ENCODE measurements at places on chromosomes 4 and X.

DNA sequence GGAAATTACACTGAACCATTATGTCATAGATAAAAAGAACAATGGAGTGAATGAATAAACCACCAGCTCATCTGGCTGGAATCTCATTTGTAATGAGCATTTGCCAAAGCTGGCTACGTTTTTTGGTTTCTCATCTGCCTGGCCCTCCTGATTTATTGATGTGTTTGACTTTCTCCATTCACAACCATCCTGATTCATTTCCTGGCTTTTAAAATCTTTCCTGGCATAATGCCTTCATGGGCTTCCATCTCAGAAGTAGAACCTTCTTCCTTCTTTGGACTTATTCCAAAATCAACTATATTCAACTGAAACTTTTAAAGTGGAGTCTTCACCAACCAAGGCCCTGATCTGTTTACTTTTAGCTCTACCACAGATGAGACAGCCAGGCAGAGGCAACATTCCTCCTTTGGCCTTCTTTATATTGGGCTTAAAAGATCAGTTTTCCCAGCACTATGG lies 36.0 kb upstream of the ARSJ start:
- no peak for DNase-seq

GRCh38 chrX:107484002-107484726 lies 34.7 kb downstream of the FRMPD3 start:
- DNase-seq = no peak

DNA sequence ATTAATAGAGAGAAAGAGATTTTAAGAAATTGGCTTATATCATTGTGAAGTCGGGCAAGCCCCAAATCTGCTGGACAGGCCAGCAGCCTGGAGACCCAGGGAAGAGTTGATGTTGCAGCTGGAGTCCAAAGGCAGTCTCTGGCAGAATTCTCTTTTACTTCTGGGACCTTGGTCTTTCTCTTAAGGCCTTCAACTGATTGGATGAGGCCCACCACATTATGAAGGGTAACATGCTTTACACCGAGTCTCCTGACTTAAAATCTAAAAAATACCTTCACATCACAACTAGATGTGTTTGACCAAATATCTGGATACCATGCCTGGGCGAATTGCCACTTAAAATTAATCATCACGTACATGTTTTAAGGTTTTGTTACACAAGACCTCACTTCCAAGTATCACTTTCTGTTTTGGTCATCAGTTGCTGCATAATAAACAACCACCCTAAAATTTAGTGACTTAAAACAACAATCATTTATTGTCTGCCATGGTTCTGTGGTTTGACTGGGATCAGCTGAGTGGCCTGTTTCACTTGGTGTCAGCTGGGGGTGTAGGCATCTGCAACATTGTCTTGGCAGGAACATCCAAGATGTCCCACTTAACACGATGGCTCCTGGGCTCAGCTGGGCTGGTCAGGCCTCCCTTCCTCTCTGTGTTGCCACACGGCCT lies 3.4 kb downstream of the CD38 start:
- no peak for DNase-seq

DNA sequence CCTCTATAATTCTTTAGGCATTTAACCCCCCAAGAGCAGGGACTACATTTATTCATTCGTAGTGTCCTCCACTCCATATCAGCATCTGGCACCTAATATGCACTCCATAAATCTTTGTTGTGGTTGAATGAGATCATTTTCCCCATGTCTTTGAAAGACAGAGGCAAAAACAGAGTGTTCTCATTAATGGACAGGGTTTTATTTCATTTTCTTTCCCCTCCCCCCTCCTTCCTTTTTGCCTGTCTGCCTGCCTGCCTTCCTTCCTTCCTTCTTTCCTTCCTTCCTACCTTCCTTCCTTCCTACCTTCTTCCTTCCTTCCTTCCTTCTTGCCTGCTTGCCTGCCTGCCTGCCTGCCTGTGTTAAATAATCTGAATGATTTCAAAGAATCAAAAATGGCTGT lies 83.2 kb downstream of the SHROOM3 start:
- no peak for DNase-seq

GRCh38 chr4:25815586-25815985 lies 47.2 kb downstream of the SEL1L3 start:
- DNase-seq = no peak

DNA sequence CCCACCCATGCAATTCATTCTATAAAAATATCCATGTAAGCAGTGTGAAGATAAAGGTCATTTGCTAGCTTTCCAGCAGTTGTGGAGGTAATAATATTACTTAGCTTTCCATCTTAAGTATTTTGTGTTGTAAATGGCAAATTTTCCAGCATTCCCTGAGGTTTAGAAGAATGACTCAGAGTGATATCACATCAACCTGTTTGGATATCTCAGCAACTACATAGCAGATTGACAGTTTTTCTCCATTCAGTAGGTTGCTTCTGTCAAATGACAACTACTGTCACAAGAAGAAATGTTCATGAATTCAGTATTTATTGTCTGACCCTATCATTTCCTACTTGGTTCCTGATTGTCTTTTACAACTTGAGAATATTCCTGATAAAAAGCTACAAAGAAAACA lies 434.9 kb upstream of the GALNTL6 start:
- DNase-seq = no peak

GRCh38 chrX:119745283-119745848 lies 13.0 kb upstream of the SOWAHD start:
- no peak for DNase-seq

DNA sequence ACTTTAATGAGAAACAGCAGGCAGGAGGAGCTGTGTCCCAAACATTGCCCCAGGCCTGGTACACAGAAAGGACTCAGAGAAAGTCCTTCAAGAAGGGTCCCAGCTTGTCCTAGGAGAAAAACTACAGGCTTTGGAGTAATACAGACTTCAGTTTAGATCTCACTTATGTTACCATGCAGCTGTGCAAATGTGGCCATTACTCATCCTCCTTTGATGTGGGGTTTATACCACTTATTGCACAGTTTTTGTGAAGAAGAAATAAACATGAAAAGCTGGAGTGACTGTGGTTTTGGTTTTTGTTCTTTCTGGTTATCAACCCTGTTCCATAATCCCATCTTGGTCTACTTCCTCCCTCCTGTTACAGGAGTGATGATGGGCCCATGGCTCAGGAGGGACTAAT lies 8.1 kb upstream of the CYTL1 start:
- no peak for DNase-seq

- DNase-seq = no peak
Measured at GRCh38 chrX:63581398-63581797, 203.6 kb downstream of the ARHGEF9 start.

- DNase-seq = no peak
Measured at GRCh38 chr4:13992975-13993520, 365.5 kb upstream of the BOD1L1 start.

- DNase-seq = no peak
Measured at GRCh38 chr4:103845075-103845474, 125.3 kb upstream of the TACR3 start.

DNA sequence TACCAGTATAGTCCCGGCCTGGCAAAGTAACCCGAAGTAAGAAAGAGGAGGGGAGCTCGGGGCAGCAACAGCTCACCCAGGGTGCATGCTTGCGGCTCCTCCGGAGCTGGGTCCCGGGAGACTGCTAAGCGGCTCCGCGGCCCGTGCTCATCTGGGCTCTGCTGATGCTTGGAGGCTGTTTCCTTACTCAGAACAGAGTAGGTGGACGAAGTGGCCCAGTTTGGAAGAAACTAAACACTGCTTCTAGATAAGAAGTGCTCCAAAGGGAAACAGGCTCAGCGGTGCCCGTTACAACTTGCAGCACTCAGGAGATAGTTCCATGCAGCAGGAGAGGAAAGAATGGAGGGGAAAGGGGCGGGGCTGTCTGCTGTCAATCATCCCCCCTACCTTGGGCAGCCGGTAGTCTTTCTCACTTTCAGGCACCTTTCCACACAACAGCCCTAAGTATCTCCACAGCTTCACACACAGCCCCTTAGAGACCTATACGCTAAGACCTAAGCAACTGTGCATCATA lies at the start of gene COL4A6:
COL4A6 (minus strand) TSS at position 313 of the 514 bp plus-strand sequence; CDS start at position 87, 226 bp downstream.
- no peak for DNase-seq

DNA sequence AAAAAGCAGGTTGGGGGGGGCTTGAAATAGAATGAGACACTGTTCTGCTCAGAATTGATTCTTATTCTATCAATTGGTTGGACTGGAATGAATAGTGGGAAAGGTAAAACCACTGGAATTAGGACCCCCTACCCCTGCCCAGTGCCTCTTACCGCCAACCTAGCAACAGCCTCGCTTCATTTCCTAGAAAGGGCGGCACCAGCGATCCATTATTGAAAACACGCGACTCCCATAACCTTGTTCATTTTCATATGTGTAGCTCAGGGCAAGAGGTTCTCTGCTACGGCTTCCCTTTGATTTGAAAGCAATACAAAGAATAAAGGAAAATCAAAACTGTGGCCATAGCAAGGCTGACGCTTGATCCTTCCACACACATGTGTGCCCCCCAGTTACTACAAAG lies 33.7 kb downstream of the IDS start:
- no peak for DNase-seq

- no peak for DNase-seq
Measured at GRCh38 chrX:140346729-140347128, 158.1 kb downstream of the SOX3 start.

DNA sequence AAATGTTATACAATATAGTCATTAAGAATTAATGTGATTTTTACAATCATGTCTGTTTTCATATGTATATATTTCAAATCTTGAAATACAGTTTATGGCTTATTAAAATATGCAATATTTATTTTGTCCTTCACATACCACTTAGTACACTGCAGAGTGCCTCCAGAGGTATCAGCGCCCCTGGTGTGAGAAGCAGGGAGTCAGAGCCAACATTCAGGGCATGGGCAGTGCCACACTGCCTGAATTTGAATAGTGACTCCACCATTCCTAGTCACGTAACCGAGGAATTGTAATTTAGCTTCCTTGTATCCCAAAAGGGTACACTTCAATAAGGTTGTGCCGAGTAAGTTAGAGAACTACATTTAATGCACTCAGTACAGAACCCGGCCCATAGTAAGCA lies 4.3 kb upstream of the C4orf54 start:
- DNase-seq = no peak

DNA sequence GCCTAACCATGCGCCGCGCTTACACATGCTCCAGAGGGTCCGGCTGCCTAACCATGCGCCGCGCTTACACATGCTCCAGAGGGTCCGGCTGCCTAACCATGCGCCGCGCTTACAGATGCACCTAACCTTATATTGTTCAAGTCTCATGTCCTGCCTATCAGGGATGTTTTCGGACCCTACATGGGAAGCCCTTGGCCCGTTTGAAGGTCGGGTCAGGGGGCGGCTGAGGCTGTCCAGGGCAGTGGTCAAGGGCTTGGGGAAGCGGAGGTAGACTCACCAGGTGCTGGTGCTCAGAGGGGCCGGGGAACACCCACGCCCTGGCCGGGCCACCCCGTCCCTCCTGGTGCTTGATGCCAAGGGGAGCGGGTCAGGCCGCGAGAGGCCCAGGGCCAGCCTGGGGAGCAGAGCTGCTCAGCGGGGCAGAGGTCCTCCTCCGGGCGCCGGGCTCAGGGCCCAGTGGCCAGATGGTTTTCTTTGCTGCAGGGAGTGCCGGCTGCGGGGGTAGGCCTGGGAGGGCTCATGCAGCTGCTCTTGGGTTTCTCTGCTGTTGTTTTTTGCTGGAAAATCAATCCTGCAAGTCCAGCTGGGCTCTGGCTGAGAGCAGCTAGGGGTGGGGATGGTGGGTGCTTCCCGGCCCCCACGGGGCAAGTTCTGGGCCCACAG lies 35.4 kb upstream of the SPON2 start:
- no peak for DNase-seq

GRCh38 chr4:97770222-97770621 lies 373.1 kb downstream of the STPG2 start:
- DNase-seq = no peak

DNA sequence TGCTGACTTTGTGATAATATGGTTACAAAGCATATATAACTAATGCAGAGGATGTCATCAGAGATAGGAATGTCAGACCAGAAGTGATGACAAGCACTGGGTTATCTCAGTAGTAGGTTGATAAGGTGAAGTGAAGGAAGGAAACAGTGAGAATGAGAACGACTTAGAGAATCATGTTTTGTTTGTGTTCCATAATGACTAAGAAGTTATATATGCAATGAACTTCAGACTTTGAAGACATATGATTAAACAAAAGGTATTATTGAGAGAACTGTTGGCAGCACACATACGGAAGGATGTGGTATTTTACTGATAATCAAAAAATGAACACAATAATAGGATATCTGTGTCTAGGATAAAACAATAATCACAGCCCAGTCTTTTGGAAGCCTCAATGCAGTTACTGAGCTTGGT lies 18.3 kb upstream of the HHIP start:
- no peak for DNase-seq

DNA sequence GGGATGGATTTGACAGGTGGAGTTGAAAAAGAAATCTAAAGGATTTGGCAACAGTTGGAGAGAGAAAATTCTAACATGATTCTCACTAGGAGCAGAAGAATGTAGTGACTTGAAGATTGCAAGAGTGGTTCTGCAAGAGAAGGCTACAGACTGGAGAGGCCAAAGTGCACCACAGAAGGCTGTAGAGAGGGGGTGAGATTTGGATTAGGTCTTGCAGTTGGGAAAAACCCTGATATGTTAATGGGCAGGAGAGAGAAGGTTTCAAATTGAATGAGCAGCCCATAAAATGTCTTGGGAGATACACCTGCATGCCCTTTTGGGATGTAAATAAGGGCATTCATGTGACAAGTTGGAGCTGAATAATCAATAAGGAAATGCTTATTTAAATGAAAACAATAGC lies 14.7 kb upstream of the VEGFD start:
- DNase-seq = no peak

DNA sequence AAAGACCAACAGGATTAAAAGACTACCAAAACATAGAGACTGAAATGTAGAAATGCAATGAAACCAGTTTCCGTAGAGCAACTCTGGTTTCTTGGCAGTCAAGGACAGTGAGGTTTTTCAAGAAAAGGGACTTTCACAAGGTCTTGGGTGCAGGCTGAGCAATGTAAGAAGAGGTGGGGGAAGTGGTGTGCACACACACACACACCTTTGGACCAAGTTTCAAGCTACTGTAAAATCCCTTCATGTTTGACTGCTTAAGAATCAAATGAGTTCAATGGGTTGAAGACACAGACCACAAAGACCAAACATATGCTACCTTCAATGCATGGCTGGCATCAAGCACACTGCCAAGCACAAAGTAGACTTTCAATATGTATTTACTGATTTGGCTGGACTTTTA lies 17.8 kb upstream of the MCF2 start:
- no peak for DNase-seq

DNA sequence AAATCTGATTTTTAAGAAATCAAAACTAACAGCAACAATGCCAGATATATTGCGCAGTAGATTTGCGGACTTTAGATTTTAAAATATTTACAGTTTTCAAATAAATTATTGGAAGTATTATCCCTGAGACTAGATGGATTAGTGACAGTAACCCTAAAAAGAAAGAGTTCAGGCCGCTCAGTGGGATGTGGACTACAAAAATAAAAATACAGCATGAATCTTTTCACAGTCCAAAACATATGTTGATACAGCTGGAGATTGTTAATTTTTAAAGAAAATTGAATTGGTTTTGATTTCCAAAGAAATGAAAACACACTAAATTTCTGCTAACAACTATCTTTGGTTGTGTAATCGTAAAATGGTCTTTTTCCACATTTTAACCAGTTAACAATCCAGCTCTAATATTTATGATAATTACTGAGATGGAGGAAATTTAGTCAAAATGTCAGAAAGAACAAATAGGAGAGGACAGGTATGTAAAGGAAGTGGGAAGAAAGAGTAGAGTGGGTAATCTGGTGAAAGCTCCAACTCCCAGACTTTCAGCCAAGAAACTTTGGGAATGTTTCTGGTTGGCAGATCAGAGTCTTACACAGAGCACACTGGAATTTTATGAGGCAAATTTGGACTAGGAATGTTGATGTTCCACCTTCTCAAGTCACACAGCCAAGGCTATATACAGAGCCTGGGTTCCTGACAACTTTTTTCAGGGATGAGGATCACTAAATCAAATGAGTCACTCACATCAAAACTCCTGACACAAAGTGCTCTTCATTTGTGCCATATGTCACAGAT lies 15.1 kb downstream of the C4orf36 start:
- DNase-seq = no peak
